ENCODE measurements at places on chromosomes 2 and 18.

- no peak for DNase-seq
These were observed 4.2 kb upstream of the PAX8 start for GRCh38 chr2:113282747-113283533.

GRCh38 chr2:61536180-61536571 is 2.0 kb downstream of the XPO1 start:
- no peak for DNase-seq

GRCh38 chr2:5690286-5690685 is 1.9 kb upstream of the SOX11 start:
- no peak for DNase-seq

DNA sequence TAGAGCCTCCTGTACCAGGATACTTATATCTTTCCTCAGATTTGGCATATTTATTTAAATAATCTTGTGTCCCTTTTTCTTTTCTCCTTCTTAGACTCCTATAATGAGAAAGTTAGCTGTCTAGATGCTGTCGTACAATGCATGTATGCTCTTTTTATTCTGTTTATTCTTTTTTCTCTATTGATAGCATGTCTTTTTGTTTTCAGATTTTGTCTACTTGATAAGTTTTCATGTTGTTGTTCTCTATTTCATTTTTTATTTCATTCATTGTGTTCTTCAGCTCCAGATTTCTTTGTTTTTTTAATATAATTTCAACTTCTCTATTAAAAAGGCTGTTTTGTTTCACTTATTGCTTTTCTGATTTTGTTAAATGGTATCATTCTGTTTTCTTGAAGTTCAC is 674.3 kb upstream of the POU3F3 start:
- no peak for DNase-seq

- DNase-seq: no peak
These were observed 80.4 kb downstream of the CELF4 start for GRCh38 chr18:37484983-37485834.

GRCh38 chr2:40254611-40255010 is 197.3 kb downstream of the SLC8A1 start:
- no peak for DNase-seq

DNA sequence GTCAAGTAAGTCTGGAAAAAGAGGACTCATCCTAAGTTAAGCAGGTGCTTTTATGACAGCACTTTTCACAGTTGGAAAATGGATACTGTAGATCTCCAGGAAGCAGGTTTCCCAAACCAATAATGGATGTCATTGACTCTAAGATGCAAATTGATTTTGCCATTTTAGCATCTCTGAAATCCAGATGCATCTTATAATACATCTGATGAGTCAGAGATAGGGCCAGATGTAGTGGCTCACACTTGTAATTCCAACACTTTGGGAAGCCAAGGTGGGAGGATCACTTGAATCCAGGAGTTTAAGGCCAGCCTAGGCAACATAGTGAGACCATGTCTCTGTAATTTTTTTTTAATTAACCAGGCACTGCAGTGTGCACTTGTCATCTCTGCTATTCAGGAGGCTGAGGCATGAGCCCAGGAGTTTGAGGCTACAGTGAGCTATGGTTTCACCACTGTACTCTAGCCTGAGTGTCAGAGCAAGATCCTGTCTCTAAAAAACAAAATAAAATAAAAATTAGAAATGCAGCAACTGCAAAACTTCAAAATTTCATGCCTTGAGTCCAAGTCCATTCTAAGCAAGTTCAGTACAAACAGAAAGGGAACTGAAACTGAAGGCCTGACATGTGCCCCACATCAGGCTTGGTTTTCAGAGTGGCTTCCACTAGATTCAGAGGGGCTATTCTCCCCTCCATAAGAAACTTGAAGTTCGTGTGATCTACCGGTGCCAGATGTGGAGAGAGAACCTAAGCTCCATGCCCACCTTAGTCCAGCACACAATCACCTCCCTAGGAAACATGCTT is 267.8 kb upstream of the NCKAP5 start:
- DNase-seq: no peak

DNA sequence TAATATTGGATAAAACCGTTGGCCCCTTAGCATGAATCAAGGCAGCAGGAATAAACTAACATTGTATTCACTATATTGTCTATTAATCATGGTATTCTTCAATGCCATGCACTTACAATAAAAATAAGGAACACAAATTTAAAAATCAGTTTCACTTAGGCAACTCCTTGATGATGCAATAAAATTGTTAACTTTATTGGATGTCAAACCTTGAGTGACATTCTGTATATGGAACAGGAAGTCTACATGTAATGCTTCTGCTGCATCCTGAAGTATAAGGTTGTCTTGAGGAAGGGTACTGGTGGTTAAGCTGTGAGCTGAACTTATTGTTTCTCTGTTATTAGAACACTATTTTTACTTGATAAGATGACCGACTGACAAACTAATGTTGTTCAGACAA is 605.5 kb downstream of the SATB2 start:
- DNase-seq: no peak

GRCh38 chr2:150715501-150715900 is 228.0 kb upstream of the RND3 start:
- DNase-seq: no peak

GRCh38 chr2:164369366-164369765 is 251.9 kb downstream of the GRB14 start:
- no peak for DNase-seq

DNA sequence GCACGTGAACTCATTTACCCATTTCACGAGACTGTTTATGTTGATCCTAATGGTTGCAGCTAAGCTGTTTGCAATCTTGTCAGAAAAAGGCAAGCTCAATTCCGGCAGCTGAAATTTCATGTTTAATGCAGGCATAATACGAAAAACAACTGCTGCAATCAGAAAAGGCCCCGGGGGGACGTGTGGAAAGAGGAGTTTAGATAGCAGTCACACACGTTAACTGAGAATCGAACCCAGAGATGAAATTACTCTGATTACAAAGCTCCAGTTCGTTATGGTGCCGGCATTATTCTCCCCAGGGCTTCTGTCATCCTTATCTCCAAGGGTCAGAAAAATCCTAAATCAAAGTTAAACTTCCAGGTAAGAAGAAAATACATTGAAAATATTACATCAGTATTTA is 79.9 kb upstream of the MYT1L start:
- DNase-seq: no peak

GRCh38 chr2:137155356-137156104 is 390.2 kb downstream of the THSD7B start:
- no peak for DNase-seq

- DNase-seq: no peak
These were observed 108.0 kb upstream of the SALL3 start for GRCh38 chr18:78871618-78872017.
